ENCODE measurements at places on chromosomes 1 and 21.

DNA sequence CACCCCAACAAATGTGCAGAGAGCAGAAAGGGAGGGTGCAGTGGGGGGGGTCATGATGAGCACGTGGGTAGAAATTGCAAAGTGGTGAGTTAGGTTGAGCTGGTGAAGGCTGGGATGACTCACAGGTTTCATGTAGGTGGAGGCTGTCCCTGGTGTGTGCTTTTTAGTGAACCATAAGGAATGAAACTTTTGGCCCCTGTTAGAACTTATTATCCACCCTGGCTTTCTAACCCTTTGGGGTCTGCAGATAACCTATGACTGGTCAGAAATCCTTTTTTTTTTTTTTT is 46.9 kb downstream of the DOP1B start:
- no peak for DNase-seq

DNA sequence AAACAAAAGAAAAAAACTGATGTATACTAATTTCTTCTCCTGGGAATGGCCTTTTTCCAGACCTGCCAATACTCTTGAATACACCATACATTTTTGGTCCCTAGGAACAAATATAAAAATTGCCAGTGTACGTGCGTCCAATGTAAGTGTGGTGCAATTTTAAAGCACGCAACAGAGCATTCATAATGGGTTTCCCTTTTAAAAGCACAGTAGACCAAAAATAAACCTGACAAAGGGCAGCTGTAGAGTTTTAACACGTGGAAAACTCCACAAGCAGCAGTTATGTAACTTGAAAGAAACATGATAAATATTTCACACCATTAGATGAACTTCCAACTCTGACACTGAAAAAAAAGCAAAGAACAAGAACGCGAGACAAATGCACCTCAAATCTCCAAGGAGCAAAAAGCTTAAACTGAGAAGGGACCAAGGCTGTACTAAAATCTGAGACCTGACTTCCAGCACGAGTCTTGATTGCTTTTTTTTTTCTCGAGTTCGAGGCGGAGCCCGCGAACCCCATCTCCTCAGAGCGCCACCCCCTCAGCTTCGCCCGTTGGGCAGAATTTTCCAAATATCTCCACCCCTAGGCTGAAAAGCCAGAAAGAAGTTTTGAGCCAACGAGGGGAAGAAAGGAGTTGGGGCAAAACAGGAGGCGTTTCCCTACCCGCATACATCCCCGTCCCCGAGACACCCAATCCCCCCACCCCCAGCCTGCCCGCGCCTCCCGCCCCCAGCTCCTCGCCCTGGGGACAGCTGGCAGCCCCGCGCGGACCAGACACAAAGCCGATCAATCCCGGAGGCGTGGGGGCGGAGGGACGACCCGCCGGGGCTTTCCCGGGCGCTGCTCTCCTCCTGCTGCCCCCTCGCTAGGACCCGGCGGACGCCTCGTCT is at the start of gene JAM2:
Gene JAM2, plus strand, starts transcription at position 599 of the 891 bp plus-strand sequence. CDS start 564 bp downstream, outside the sequence.
- no peak for DNase-seq

DNA sequence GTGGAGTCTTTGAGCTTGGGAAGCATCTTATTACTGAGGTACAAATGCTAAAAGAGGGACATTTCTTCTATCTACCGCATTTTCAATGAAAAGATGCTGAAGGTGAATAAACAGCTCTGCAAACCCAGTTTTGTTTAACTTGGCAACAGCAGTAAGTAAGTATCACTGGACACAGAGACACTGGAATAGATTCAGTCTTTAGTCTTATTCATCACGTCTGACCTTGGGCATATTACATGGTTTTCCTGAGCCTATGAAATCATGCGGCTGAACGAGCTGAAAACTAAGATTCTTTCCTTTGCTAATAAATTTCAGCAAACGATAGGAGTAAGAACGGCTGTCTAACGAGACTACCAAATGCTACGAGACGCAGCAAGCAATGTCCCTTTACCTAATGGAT is 207.4 kb downstream of the GABPA start:
- no peak for DNase-seq

DNA sequence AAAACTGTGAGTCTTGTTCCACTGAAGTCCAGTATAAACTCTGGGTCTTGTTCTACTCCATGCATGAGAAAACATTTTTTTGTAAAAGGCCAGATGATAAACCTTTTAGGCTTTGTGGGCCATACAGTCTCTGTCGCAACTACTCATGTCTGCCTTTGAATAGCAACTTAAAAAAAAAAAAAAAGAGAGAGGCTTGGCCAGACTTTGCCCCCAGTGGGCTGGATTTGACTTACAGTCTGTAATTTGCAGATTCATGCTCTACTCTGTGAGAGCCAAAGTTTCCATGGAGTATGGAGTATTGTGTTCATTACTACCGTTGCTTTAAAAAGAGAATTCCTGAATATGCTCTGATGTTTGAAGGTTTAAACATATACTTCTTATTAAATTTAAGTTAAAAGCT is 654.9 kb upstream of the PKN2 start:
- DNase-seq: no peak

DNA sequence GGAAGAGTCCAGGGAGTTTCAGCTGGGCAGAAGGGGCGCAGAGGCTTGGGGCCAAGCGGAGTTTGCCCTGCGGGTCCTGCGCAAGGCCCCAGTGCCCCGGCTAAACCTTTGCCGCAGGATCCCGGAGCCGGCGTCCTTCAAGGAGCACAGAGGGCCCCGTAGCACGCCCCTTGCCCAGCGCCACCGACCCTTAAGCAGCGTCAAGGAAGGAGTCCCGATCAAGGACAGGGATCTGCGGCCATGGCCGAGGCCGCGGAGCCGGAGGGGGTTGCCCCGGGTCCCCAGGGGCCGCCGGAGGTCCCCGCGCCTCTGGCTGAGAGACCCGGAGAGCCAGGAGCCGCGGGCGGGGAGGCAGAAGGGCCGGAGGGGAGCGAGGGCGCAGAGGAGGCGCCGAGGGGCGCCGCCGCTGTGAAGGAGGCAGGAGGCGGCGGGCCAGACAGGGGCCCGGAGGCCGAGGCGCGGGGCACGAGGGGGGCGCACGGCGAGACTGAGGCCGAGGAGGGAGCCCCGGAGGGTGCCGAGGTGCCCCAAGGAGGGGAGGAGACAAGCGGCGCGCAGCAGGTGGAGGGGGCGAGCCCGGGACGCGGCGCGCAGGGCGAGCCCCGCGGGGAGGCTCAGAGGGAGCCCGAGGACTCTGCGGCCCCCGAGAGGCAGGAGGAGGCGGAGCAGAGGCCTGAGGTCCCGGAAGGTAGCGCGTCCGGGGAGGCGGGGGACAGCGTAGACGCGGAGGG is 520 bp downstream of the CLIC6 start:
- no peak for DNase-seq

DNA sequence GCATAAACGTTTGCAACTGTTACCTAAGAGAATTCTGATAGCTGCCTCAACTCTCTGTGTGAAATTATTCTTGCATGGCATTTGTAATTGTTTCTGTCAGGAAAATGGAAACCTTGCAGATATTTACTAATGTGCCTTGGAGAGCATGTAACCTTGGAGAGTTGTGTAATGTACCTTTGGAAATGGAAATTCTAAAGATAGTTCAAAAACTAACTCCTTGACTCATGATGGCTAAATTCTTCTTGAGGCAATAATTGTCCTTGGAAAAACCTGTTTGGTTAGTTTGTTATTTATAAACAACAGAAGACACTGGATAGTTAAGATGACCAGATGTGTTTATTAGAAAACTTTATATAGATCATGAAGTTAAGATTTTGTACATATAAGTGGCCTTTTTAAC is 1033.8 kb downstream of the PLA2G4A start:
- DNase-seq: no peak

DNA sequence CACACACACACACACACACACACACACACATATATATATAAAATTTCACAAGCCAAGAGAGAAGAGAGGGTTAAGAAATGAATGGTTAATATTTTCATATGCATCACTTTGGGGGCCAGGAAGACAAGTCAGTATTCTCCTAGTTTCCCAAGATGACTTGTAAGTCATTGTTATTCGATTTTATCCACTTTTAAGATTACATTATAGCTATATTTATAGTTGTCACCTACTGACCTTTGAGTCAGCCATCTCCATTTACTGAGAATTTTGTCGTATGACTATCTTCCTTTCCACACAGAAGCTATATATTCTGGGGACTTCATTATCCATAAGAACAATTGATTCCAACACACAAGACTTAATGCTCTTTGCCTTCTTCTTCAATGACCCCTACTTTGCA is 8.9 kb downstream of the LYST start:
- no peak for DNase-seq

- no peak for DNase-seq
Observed at GRCh38 chr1:1680912-1681273, 11.7 kb downstream of the SLC35E2B start.

- DNase-seq: no peak
Observed at GRCh38 chr21:43209575-43210453, 41.0 kb downstream of the CRYAA start.

DNA sequence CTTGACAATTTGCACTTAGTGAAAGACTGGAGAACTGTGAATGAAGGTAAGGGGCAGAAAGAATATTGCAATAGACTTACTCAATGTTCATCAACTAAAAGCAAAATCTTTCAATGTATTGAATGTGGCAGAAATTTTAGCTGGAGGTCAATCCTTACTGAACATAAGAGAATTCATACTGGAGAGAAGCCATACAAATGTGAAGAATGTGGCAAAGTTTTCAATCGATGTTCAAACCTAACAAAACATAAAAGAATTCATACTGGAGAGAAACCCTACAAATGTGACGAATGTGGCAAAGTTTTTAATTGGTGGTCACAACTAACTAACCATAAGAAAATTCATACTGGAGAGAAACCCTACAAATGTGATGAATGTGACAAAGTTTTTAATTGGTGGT is 80.7 kb downstream of the JMJD4 start:
- DNase-seq: no peak

- no peak for DNase-seq
Observed at GRCh38 chr1:115436596-115436995, 98.5 kb upstream of the NGF start.

- DNase-seq: no peak
Observed at GRCh38 chr1:63955370-63956145, 181.7 kb downstream of the ROR1 start.

DNA sequence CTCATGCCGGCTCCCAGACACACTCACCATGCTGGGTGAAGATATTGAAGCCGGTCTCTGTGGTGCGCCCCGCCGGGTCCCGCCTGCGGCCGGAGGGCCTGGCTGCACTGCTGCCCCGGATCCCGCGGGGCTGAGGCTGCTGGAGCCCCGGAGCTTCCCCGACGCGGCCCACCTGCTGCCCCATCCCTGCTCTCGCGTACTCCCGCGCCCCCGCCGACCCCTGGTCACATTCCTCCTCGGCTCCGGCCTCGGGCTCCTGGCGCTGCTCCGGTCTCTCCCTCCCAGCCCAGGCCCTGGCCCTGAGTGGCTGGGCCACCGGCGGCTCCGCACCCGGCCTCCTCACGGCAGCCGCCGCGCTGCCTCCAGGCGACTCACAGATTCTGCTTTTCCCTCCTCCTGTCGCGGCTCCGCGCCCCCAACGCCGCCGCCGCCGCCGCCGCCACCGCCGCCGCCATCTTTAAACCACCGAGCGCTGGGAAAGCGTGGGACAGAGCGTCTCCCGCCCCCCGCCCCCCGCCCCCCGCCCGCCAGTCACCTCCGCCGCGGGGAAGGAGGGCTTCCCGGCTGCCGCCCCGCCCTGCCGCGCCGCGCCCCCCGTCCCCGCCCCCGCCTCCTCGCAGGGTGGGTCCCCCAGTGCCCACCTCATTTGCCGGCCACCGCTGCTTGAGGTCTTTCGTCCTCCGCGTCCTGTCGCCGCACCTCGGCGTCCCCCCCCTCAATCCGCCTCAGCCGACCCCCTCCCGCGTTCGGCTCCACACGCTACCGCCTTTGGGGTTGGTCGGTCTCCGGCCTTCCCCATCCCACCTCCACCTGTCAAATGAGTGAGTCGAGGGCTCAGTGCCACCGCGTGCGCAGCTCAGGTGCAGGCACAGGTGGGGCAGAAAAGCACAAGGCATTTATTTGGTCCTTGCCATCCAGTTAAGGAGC is at the start of gene ABL2:
Gene ABL2, minus strand, starts transcription at position 464 of the 927 bp plus-strand sequence. Its CDS starts 280 bp downstream, at position 184.
- DNase-seq: peak; percentile 21

DNA sequence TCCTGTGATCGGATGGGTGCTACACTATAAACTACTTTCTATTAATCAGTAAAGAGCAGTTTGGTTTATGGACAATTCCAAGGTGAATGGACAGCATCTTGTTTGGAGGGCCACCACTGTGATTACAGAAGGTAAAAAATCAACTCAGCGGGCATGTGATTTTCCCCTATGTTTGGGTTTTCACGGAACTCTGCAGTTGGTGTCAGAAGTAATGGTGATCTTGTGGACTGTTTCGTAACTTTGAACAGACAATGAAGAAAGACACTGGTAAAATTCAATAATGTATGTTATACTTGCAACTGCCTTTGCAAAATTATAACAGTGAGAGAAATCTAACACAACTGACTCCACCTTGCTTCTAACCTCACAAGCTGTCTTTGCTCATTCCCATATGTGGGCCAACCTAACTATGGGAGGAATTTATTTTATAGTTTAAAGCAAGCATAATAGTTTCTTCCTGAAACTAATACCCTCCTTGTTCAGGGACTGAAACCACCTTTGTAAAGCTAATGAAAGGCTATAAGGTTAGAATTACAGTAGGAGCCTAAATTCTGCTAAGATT is 53.2 kb downstream of the TRIM33 start:
- no peak for DNase-seq

- DNase-seq: no peak
Observed at GRCh38 chr1:87972811-87973210, 644.1 kb downstream of the LMO4 start.

DNA sequence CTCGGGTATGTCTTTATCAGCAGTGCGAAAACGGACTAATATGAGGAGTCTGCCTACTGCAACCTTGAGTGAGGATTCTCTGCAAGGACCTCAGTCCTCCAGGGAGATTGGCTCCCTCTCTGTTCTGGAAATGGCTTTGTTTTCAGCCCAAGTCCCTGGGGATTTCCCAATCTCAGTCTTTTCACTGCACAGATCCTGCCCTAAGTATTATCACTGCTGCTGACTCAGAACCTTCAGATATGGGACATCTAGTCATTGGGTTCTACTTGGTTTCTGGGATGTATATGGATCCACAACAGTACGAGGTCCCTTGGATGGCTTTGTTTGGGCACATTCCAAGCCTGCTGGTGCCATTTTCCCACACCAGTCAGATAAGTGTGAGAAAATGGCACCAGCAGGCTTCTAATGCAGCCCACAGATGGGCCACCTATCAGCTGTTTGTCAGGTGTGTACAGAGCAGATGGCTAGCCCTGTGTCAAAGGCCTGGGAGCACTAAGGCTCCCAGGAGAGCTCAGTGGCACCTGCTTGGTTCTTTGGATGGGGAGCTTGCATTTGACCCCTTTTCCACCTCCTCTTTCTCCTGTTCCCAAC is 27.4 kb downstream of the ELF3 start:
- no peak for DNase-seq

- no peak for DNase-seq
Observed at GRCh38 chr1:55302972-55303371, 87.8 kb upstream of the USP24 start.

DNA sequence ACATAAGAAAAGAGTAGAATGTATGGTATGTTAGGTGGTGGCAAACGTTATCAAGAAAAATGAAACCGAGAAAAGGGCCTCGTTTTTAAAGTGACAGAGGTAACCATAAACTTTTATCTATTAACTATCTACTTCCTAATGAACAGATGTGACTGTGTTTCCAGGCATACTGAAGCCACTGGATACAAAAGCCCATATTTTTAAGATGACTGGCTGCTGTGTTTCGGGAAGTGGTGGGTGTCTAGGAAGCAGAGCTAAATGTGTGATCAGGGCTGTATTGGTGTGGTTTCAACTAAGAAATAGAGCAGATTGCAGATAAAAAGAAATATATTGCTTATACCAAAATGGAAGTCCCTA is 71.8 kb downstream of the CHRM3 start:
- no peak for DNase-seq

- no peak for DNase-seq
Observed at GRCh38 chr1:93608187-93609109, 73.2 kb downstream of the BCAR3 start.
